GF-D8 (cell line): ENCODE measurements at places on chromosomes 1 and 21.

DNA sequence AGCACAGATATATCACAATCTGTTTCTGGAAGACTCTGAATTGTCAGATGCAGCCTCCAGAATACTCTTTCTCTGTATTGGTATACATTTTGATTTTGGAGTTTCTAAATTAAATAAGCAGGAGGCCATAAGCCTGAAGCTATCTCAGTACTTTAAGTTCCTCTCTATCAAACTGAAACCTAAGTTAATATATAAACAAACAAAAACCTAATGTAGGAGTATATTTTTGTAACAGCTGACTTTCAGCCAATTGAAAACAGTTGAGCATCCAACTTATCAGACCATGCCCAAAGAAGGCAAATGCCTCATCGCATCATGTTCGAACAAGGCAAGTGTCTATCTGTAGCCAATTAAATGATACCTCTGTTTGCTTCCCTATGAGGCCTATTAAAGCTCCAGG is 1054.4 kb downstream of the AMY1C start:
- no peak for DNase-seq

GRCh38 chr1:94970783-94971182 is 43.9 kb upstream of the CNN3 start:
- no peak for DNase-seq

DNA sequence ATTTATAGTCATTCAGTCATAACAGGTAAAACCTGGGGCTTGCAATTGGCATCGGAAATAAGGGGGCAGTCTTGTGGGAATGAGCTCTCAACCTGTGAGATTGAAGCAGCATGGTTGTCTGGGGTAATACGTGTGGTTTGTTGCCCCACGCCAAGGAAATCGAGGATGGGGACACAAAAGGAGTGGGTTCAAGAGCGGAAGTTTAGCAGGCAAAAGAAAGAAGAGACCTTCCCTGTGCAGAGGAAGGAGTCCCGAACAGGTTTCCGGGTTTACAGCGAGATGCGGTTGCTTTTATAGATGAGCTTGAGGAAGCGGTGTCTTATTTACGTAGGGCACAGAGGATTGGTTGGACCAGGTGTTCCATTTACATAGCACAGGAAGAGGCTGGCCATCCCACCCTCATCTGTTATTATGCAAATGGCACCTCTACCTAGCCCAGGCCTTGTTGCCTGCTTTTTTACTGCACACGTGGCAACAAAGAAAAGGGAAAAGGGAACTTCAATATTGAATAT is 37.3 kb downstream of the IFNAR1 start:
- peak; percentile 99 for DNase-seq

GRCh38 chr1:25562101-25562927 is 18.9 kb downstream of the LDLRAP1 start:
- DNase-seq, result no peak

GRCh38 chr1:168613691-168614231 is 37.4 kb downstream of the XCL1 start:
- no peak for DNase-seq

DNA sequence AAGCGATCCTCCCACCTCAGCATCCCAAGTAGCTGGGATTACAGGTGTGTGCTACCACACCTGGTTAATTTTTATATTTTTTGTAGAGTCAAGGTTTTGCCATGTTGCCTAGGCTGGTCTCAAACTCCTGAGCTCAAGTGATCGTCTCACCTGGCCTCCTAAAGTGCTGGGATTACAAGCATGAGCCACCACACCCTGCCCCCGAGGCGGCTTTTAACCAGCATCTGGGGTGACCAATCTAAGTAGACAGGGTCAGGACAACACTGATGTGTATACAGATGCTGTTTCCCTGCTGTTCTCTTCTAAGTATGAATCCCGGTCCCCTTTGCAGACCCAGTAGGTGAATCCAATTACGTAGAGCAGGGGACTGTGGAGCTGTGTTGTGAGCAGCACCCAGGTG is 23.9 kb downstream of the THAP3 start:
- DNase-seq, result no peak

- no peak for DNase-seq
These were observed 6.2 kb downstream of the PAX7 start for GRCh38 chr1:18636596-18637508.

DNA sequence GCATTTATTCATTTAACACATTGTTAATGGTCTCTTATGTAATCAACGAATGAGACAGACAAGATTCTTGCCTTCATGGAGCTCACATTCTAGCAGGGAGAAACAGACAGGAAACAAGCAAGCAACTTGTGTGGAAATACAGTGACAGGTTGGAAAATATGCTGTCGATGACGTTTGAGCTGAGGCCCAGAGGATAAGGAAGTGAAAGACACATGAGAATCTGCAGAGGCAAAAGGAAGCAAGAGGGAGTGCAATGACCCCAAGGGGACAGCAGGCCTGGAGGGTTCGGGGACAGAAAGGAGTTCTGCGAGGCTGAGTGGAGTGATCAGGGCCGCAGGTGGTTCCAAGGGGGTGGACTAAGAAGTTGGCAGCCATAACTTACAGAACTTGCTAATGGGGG is 60.6 kb upstream of the AKT3 start:
- DNase-seq, result no peak

GRCh38 chr1:107926436-107927080 is 38.4 kb downstream of the VAV3 start:
- DNase-seq, result peak; percentile 83

- no peak for DNase-seq
These were observed 486.3 kb downstream of the PTBP2 start for GRCh38 chr1:97207868-97208267.

- DNase-seq, result no peak
These were observed 32.2 kb downstream of the DTL start for GRCh38 chr1:212067787-212068186.

GRCh38 chr1:156581661-156582387 is 2.3 kb downstream of the TTC24 start:
- DNase-seq, result no peak

DNA sequence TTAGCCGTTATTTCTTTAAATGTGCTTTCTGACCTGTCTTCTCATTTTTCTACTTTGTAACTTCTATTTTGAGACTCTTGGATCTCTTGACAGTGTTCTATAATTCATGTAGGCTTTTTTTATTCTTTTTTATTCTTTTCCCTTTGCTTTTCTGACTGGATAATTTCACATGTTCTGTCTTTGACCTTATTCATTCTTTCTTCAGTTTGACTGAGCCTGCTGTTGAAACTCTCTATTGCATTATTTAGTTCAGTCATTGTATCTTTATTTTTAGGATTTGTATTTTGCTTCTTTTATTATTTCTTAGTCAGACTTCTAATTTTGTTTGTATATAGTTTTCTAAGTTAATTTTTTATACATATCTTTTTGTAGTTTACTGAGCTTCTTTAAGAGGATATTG is 66.1 kb downstream of the DNAH14 start:
- DNase-seq, result no peak

DNA sequence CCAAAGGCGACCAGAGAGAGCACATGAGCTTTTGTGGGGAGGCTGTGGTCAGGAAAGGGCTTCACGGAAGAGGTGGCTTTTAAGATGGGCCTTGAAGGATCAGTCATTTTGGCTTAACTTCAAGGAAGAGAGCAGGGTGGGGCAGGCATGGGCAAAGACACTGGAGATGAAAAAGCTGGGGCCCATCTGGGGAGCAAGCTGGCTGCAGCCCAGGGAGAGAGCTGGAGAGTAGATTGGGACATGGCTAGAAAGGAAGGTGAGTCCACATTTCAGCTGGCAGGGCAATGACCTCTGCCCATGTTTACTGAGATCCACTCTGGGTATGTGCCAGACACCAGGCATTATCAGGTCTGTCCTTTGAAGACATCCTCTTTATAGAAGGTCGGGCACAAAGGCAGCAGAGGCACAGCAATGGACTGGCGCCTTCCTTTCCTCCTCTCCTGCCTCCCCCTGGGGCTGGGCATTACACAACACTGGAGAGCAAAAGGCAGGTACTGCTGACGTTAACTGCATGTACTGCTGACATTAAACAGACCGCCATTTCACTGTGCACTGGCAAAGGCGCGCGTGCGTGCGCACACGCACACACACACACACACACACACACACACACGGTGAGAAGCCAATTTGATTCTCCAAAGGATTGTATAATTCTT is 2.2 kb upstream of the UBXN10 start:
- DNase-seq, result no peak

DNA sequence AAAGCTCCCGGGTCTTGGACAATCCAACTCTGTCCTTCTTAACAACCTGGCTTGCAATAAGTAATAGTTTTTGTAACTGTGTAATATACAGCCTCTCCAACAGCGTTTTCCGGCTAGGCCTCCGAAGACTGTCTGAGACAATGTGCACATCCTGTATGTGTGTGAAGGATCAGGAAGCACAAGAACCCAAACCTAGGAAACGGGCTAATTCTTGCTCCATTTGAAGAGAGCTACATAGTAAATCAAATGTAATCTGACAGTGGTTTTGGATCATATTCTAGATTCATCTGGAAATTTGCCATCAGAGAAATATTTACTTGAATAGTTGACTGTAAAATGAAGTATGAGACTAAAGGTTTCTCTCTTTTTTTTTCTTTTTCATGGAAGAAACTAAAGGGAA is 1.2 kb downstream of the GPR52 start:
- DNase-seq, result no peak

DNA sequence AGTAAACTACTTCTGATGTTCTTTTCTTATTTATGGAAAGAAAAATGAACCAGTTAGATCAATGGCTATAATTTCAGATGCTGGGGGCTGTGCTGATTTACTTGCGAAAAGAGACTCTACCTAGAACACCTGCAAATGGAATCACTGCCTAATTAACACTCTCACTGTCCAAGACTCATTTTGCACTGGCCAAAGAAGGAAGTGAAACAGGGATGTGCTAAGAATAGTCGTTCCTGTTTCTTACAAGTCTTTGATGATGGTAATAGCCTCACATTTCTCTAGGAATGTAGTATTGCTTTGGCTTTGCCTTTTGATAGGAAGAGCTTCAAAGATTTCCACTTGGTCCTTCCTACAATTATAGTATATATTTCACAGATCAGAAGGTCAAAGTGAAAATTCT is 12.7 kb upstream of the TSNAX start:
- no peak for DNase-seq

- no peak for DNase-seq
These were observed 36.8 kb downstream of the FMO3 start for GRCh38 chr1:171127501-171127900.

DNA sequence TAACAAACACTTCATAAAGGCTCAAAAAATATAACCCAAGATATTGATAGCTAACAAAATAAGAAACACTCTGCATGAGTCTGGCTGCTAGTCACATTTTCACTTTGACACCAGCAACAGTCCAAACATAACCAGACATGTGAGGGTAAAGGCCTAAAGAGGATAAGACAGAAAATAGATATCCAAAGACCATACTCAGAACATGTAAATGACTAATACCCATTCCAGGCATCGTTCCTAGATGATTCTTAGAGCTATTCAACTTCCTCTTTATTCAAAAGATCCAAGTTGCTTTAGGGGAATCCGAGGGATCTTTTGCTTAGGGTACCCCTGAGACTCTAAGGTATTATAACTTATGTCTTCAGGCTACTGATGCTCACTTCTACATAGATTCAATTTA is 5.1 kb downstream of the COL24A1 start:
- no peak for DNase-seq

DNA sequence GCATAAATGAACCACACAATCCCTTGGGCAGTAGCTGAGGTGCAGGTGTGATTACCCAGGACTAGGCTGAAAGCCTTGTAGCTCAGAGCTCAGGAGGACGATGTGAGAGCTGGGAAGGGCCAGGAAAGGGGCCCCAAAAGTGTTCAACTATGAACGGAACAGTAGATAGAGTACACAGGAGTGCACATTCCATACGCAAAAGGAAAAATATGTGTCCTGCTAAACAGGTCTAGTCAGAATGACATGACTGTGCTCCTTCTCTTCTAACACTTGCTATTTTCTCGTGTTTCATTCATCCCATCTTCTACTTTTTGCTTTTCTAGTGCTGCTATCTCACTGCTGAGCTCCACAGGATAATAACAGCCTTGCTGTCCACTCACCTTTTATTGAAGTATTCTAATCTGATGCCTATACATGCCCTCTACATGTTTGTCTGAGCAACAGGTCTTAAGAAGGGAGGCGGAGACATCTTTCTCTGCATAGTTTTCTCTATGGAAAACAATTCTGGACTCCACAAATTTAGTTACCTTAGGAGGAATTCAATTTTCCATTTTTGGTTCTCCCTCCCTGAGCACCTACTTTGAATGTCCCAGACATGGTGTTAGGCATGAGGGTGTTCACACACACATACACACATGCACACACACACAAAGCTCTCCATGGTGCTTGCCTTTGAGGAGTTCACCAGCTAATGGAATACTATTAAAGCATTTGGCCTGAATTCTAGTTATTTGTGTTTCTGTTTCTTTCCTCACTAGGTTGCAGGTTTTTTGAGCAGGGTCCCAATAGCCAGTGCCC is 3.4 kb downstream of the S100A10 start:
- no peak for DNase-seq

DNA sequence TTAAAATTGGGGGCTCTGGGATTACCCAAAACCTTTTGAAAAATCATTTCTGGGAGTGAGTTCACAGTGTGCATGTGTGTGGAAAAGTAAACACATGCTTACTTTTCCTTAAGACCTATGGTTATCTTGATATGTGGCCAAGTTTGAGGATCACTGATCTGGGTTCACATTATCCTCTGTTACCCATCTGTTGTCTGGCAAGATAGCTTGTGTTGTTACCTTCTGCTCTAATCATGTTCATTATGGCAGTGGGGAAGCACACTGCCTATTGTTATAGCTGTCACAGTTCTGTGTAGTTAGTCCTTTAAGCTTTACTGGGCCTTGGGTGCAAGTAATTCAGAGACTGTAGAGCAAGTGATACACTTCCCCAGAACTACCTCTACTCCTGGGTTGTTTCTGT is 5.0 kb downstream of the CTBS start:
- no peak for DNase-seq

GRCh38 chr1:237709355-237709754 is 181.4 kb downstream of the ZP4 start:
- no peak for DNase-seq

DNA sequence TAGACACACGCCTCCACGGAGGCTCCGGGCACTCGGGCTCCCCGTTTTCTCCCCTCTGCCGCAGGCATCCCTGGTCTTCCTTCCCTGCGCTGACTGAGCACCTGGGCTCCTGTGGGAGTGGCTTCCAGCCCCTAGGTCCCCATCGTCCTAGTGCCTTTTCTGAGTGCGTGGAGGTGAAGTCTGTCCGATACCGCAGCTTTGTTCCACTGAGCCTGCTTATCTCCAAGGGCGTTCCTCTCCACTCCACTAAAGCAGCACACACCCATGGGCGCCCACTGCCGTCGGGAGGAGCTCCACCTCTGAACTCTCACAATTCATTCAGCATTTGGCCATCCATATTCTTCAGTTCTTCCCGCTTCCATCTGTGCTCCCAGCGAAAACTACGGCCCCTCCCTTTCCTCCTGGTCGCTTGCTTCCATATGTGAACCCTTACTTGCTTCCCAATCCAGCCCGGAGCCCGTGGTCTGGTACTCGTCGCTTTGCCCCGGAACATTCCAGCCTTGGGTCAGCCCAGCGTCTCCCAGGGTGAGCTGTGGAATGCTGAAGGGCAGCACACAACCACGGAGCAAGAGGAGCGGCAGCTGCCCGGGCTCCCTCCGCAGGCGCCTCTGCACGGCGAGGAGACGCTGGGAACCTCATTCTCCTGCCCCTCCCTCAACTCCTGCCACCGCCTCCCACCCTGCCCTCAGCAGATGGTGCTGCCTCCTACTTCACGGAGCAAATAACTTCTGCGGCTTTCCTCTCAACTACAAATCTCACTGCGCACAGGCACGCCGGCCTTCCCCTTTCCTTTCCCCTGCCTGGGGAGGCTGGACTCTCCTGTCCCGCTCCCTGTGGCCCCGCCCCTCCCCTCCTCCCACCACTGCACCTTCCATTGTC is 27.5 kb downstream of the ATP8B2 start:
- DNase-seq, result peak; percentile 44
